Globus pallidus (tissue), 1 donor: ENCODE measurements at places on chromosomes 3 and 15.

GRCh38 chr3:8767667-8768363, 1.6 kb downstream of the OXTR start:
- DNase-seq = no peak

DNA sequence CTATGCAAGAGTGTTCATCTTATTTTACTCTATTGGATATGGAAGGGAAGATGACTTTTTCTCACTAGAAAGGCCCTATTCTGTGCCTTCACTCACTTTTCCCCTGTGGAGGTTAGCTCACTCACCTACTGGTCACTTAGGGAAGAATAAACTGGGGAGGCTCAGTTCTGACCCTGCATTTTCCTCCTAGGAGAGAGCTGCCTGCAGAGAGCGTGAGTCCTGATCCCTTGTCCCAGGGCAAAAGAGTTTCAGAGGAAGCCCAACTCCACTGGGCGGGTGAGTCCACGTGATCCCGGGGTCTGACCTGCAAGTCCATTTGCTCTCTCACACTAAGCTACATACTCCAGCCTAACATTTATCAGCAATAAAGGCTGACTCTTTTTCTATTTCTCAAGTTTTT, 8.4 kb downstream of the MORC1 start:
- DNase-seq = no peak

- DNase-seq = no peak
Measured at GRCh38 chr15:97545799-97546198, 414.7 kb upstream of the ARRDC4 start.

DNA sequence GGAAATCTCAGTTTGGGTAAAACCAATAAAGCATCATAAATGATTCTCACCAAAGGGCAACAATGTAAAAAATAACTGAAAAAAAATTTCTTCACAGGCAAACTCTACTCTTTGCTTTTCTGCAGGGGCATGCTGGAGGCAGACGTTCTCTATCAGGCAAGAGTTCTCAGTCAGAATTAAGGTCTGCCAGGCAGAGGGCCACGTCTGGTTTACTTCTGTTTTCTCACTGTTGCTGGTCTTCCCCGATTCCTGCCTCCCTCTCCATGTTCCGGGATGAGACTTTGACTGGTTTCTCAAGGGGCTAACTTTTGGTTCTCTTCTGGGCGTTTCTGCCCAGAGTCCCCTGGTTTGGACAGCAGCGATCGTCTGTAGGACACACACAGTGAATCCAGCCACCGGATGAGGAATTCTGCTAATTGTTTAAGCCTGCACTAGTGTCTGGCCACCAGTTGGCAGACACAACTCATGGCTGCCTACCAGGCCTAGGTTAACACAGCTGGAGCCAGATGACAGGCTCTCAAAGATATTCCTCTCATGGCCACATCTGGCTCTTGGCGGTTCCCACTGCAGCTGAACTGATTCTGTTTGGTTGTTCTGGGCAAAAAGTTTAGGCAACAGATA, 273.1 kb downstream of the FOXP1 start:
- peak; percentile 62 for DNase-seq

GRCh38 chr3:10625323-10625722, 119.9 kb upstream of the ATP2B2 start:
- DNase-seq = no peak

GRCh38 chr15:32688151-32688639, 29.6 kb upstream of the GREM1 start:
- no peak for DNase-seq

DNA sequence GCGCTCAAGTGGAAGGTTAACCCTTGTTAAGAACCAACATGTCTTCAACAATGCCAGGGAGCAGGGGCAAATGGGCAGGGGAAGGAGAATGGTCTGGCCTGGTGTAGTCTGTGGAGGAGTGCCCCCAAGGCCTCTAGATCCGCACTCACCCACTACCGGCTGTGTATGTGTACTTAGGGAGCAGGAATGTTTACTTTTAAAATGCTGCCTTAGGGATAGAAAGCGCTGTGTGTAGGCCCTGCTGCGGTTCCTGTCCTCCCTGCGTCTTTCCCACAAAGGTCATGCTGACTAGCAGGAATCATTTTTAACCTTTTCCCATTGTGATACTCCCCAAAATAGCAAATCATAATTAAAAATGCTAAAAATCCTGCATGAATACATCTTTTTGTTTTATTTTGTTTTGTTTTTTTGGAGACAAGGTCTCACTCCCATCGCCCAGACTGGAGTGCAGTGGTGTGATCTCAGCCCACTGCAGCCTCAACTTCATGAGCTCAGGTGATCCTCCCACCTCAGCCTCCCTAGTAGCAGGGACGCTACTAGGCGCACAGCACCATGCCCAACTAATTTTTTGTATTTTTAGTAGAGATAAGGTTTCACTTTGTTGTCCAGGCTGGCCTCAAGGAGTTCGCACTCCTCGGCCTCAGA, 35.9 kb upstream of the CEMIP start:
- no peak for DNase-seq

- DNase-seq = no peak
Measured at GRCh38 chr3:126305427-126305826, 51.8 kb downstream of the KLF15 start.

GRCh38 chr3:169384573-169384972, 278.9 kb downstream of the MECOM start:
- no peak for DNase-seq

DNA sequence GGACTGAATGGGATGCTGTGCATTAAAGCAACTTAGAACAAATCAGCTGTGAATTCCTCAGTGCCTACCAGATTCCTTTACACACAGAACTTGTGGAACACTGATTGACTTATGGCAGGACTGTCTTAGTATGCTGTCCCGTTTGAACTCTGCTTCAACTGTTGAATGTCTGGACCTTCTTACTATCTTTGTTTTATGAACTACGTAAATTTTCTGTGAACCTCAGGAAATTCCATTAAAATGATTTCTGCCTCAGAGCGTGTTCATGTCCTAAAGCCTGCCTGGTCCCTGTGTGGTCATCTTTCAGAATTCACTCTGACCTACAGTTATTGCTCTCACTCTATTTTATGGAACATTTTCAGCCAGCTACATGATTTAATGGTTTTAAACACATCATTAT, 29.4 kb upstream of the FBN1 start:
- DNase-seq = no peak

DNA sequence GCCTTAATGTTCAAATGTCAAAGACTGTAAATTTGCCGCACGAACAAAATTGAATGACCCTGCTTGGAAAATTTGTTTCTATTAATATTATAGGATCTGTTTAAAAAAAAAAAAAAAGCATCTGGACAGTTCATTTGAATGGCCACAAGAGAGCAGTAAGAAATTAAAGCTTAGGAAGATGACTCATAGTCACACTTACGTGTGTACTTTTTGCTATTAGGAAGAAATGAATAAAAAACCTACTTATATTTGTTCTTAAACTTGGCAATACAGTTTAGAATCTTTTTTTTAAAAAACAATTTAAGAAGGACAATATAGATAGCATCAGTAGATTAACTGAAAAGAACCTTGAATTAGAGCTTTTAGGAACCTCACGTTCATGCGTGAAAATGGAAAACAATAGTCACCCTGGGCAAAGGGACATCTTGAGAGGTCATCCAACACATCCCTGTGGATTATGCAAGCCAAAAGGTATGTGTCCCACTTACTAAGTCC, 621.8 kb downstream of the MECOM start:
- peak; percentile 7 for DNase-seq

DNA sequence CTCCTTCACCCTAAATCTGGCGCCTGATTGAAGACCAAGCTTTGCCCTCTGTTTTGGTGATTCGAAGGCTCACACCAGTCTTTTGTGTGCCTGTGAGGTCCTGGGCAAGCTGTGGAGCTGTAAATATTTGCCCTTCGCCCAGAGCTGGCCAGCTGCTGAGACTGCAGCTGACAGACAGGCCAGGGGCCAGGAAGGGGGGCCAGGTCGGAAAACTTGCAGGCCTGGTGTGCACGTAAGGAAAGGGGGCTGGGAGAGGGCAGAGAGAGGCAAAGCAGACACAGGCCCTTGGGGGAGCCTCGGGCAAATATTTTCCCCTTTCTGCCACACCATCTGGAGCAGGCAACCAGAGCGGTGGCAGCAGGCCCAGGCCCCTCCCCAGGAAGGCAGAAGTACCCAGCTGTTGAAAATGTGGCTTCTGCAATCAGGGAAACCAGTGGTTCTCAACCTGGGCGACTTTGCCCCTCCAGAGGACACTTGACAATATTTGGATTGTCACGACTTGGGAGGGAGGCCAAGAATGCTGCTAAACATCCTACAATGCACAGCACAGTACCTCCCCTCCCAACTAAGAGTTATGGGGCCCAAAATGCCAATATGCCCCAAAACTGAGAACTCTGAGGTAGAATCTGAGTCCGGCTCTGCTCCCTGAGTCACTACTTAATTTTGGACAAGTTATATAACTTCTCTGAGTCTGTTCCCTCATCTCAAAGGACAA, 2.5 kb downstream of the PDZRN3 start:
- no peak for DNase-seq

- peak; percentile 56 for DNase-seq
Measured at GRCh38 chr15:77508541-77509243, 88.0 kb downstream of the HMG20A start.

DNA sequence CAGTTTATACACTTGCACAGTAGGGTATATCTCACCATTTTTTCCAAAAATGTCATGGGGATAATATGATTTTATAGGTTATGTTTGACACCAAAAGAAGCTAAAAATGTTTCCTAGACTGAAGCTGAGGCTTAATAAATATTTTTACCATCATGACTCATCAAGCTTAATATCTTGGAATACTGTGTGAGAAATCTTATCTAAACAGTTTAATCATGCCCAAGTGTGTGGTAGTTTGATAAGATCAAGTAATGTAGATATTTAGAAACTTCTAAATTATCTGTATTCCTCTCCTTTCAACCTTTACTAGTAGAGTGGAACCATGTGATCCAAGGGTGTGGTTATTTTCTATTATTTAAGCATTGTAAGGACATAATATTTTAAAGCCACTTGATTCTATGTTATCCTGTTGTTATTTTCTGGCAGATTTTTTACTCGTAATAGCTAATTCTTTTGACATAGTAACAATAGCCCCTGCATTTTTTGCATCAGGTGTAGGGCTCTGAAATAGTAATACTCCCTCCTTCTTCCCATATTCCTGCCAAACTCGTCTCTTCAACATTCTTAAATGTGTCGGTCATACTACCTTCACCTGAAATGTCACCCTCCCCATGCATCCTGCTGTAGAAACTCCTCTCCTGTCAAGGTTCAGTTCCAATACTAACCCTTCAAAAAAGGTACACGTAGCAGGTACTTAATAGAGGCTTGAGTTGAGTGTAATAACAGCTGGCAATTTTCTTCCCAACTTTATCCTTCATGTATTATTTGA, 729.6 kb downstream of the NLGN1 start:
- DNase-seq = no peak

DNA sequence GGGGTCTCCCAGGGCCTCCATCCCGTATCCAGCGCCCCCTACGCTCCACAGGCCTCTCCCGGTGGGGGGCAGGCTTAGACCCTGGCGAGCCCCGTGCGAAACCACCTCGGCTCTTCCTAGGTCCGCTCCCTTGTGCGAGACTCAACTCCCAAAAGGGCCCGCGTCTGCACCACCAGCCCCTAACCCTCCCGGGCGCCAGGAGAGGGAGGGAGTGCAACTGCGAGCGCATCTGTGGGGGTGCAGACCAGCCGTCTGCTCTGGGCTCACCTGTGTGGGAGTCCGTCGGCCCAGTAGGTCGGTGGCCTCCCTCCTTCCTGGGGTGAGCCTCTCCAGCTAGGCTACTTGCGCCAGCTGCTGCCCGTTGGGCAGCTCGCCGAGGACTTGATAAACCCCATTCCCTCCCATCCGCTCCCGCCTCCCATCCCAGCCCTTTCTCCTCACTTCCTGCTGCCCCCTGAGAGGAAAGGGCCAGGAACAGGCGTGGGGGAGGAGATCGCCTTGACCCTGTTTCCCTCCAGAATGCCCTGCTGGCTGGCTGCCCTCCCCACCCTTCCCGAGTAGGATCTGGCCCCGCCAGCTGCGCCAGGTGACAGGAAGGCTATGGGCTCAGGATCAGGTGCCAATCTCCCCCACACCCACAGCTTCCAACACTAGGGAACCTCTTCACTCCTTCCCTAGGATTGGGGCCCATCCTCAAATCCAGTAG, at the start of gene HYAL2:
TSS of gene HYAL2 (minus strand) at position 360 of the 706 bp plus-strand sequence. CDS start 2,256 bp downstream, outside the sequence.
- DNase-seq = no peak

- DNase-seq = no peak
Measured at GRCh38 chr3:112338021-112338726, 5.2 kb downstream of the CD200 start.

DNA sequence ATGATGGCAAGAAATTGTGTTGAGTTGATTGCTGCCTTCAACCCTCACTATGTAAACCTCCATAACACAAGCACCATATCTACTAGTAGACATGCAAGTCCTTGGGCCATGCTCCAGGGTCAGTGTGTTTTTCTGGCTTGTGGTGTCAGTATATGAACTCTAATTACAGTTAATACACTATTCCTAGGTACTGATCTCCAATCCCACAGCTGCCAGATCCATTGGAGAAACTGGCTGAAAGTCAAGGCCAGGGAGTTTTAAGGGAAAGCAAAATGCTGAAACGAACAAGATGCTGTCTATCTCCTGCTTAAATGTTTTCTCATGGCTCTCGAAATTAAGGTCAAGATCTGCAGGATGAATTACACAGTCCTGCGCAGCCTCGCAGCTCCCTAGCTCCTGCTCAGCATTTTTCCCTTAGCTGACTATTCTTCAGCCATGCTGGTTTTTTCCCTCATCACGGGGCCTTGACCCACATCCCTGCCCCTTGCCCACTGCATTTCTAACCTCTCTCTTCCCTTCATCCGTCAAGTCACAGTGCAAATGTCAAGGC, 425.0 kb upstream of the ADAMTS9 start:
- DNase-seq = no peak

GRCh38 chr3:184884359-184885017, 72.5 kb downstream of the VPS8 start:
- no peak for DNase-seq

GRCh38 chr3:32239307-32240158, 1.1 kb downstream of the CMTM8 start:
- DNase-seq = no peak

GRCh38 chr3:71121429-71122167, 461.9 kb downstream of the FOXP1 start:
- no peak for DNase-seq

GRCh38 chr3:48423883-48424695, 5.8 kb downstream of the PLXNB1 start:
- DNase-seq = no peak

GRCh38 chr3:182755712-182756111, 37.6 kb upstream of the ATP11B start:
- no peak for DNase-seq

DNA sequence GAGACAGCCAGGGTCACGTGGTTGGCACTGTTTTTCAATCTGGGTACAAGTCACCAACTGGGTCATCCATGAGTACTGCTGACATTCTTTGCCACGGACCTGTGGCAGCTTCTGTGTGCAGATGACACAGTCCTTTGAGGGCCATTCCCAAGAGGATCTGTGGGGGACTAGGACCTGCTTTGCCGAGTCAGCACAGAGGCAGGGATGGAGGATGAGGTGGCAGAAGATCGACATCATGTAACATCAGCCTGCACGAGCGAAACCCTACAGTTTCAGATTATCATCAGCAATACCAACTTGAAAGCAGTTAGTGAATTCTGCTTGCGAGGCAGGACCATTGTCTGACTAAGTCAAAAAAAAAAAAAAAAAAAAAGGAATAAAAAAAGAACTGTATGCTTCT, 227.7 kb downstream of the FOXP1 start:
- DNase-seq = no peak
